Neural progenitor cell (in vitro differentiated cells): ENCODE measurements at places on chromosomes 2 and 18. TPM values are rescaled to one million over a fixed set of nuclear protein-coding genes. Genes with fewer than 3 reads are reported as not detected.

GRCh38 chr2:166115589-166115988 is 12.2 kb downstream of the SCN1A start:
- H3K4me3 ChIP-seq: no peak overlapping the region
- no peaks in the 10 kb centered on the region for H3K36me3 ChIP-seq
- DNase-seq: no peak
- H3K27ac ChIP-seq: no peak overlapping the region
- no peaks in the 10 kb centered on the region for H3K27me3 ChIP-seq
- no peaks in the 10 kb centered on the region for H3K4me1 ChIP-seq

DNA sequence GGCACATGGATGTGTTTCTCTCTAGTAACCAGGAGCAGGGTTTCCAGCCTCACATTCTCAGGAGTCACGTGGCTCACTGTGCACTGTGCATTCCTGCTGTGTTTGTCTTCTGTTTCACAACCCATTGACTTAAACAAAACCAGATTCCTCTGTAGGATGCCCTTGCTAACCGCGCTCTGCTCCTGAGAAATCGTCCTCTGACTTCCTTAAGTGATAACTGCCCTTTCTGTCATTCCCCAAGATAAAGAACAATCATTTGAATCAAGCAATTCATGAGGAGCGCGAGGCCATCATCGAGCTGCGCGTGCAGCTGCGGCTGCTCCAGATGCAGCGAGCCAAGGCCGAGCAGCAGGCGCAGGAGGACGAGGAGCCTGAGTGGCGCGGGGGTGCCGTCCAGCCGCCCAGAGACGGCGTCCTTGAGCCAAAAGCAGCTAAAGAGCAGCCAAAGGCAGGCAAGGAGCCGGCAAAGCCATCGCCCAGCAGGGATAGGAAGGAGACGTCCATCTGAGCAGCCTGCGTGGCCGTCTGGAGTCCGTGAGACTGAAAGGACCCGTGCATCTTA is 60.2 kb downstream of the RALBP1 start:
- H3K4me3 ChIP-seq: no peak overlapping the region
- no peaks in the 10 kb centered on the region for H3K36me3 ChIP-seq
- H3K27ac ChIP-seq: no peak overlapping the region
- no peaks in the 10 kb centered on the region for H3K4me1 ChIP-seq

DNA sequence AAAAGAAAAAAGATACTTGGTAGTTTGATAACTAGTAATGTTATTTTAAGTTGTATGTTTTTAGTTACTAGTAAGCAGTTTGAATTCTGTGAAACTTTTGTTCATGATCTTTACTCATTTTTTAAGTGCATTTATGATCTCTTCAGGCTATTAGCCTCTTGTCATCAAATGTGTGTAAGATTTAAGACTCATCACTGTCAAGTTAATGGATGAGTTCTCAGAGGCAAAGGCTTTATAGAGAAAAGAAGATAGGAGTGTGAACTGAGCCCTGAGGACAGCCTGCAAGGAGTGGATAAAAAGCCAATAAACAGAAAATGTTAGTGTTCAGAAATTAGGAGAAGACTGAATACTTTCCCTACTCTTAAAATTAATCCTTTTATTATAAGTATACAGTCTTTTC is 13.5 kb downstream of the NDUFV2 start:
- no peaks in the 10 kb centered on the region for H3K4me1 ChIP-seq
- DNase-seq: no peak
- peaks cover 21% of the 10 kb centered on the region for H3K36me3 ChIP-seq
- H3K27ac ChIP-seq: no peak overlapping the region

DNA sequence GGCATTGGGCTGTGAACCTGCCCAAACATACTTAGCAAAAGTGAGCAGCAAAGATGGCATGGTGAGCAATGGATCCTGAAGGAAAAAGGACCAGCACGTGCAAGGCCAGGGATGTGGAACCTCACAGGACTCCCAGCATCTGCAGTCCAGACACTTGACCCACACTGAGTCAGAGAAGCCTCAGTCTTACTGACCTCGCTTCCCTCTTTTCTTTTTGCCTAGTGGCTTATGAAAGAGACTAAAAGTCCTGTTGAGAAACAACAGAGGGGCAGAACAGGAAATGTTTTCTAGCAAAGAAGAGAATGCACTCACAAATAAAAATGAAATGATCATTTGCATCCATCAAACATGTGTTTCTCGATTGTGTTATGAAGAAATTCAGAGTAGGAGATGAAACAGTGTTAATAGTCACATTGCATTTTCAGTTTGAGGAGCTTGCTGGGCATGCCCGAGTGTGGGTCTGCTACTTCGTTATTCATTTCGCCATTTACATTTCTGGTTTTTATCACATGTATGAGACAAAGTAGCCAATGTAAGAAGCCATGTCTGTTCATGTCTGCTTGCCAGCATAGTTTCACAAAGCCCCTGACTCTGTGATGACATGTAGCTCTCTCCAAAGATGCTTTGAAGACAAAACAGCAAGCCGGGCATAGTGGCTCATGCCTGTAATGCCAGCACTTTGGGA is 118.4 kb downstream of the INO80D start:
- no peaks in the 10 kb centered on the region for H3K4me1 ChIP-seq
- no peak for DNase-seq
- no peak overlapping the region for H3K4me3 ChIP-seq

- no peaks in the 10 kb centered on the region for H3K36me3 ChIP-seq
- no peak overlapping the region for H3K4me3 ChIP-seq
- H3K27ac ChIP-seq: no peak overlapping the region
- no peaks in the 10 kb centered on the region for H3K4me1 ChIP-seq
- no peaks in the 10 kb centered on the region for H3K27me3 ChIP-seq
These were observed 220.0 kb upstream of the CYP26B1 start for GRCh38 chr2:72367530-72368225.

DNA sequence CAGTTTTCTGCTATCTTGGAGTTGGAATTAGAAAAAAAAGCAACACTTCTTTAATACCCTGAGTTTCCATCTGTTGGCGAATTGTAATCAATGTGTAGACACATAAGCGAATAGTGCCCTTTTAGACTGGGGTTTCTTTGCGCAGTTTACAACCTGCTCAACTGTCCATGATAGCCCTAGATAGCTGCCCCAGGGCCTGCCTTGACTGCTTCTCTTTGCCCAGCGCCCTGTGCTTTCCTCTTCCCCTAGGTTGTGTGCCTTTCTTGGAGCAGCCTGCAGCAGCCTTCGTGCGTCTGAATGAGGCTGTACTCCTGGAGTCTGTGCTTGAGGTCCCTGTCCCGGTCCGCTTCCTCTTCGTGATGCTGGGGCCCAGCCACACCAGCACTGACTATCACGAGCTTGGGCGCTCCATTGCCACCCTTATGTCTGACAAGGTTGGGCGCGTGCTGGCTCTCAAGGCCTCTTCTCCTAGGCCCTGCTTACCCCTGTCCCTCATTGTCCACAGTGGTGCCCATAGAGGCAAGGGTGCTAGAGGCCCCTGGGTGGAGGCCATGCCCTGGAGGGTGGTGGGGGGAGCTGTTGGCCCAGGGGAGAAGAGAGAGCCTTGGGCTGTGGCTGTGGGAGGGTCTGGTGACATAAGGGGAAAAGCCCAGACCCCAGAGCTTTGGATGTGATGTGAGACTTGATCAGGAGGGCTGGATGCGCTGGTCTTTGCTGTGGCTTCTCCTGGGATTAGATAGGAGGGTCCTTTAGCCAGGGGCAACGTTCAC is 6.9 kb downstream of the SLC4A3 start:
- no peaks in the 10 kb centered on the region for H3K4me1 ChIP-seq
- no peaks in the 10 kb centered on the region for H3K36me3 ChIP-seq

DNA sequence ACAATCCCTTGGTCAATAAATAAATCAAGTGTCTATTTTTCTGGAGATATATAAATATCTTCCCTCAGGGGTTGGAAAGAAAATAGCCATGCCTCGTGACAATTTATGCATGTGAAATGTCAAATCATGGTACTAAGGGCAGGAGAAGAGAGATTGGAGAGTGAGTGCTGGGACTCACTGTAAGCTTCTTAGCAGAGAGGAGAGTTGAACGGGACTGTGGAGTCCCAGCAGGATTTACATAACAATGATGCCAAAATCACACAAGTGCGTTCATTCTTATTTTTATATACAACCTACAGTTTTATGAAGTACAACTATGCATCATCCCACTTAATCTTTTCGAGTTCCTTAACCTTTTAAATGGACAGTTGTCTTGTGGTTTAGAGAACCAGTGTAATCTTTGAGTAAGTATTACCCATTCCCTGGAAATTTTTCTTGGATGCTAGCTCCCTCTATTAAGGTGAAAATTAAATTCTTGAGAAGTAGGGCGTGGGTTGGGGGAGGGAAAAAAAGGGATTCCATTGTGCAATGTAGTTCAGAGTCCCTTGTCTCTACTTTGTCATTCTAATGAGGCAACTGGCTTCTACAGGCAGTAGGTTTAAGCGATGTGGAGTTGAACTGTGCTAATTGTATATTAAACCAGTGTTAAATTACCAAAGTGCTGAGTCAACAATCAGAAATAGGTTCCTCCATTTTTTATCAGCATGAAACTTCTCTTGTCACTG is 143.6 kb upstream of the EPHA4 start:
- DNase-seq: no peak
- peaks cover 19% of the 10 kb centered on the region for H3K4me1 ChIP-seq
- no peaks in the 10 kb centered on the region for H3K27me3 ChIP-seq
- H3K36me3 ChIP-seq: no peaks in the 10 kb centered on the region
- no peak overlapping the region for H3K27ac ChIP-seq

GRCh38 chr2:241461693-241462677 is 46.4 kb downstream of the STK25 start:
- H3K4me3 ChIP-seq: no peak overlapping the region
- no peaks in the 10 kb centered on the region for H3K27me3 ChIP-seq
- no peak overlapping the region for H3K27ac ChIP-seq
- no peaks in the 10 kb centered on the region for H3K36me3 ChIP-seq

- H3K27me3 ChIP-seq: no peaks in the 10 kb centered on the region
- no peak overlapping the region for H3K27ac ChIP-seq
- no peak for DNase-seq
- H3K36me3 ChIP-seq: no peaks in the 10 kb centered on the region
- no peak overlapping the region for H3K4me3 ChIP-seq
These were observed 224.8 kb upstream of the PXDN start for GRCh38 chr2:1968988-1969700.

DNA sequence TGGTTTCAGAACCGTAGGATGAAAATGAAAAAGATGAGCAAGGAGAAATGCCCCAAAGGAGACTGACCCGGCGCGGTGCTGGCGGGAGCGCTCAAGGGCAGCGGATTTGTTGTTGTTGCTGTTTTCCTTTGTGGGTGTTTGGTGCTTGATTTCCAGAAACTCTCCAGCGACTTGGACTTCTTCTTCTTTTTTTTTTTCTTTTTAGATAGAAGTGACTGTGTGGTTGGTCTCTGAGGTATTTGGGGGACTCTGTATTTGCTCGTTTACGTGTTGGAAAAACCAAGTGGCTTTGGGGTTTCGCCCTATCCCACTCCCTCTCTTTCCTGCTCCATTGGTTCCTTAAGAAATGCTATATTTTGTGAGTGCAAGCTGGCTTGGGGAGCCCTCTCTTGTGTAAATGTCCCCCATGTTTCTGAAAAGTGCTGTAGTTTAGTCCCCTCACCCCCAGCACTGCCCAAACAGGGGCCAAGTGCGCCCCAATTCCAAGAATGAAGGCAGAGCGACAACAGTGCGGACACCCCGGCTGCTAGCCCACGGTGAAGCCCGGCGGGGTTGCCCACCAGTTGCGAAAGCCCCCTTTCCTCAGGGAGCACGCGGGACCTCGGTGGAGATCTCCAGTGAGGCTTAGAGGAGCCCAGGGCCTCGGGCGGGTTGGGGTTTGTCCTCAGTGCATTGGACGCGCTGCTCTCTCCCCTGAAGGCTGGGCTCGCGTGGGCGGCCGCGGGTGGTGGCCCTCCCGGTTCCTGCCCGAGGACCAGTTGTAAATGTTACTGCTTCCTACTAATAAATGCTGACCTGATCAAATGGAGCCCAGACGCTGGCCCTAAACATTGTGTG is 1.8 kb downstream of the HOXD9 start:
- no peaks in the 10 kb centered on the region for H3K36me3 ChIP-seq
- no peak overlapping the region for H3K4me3 ChIP-seq
- no peak overlapping the region for H3K27ac ChIP-seq
- no peaks in the 10 kb centered on the region for H3K4me1 ChIP-seq

GRCh38 chr2:167005096-167005495 is 116.8 kb downstream of the XIRP2 start:
- H3K4me3 ChIP-seq: no peak overlapping the region
- no peaks in the 10 kb centered on the region for H3K27me3 ChIP-seq
- no peak for DNase-seq
- no peaks in the 10 kb centered on the region for H3K4me1 ChIP-seq
- no peak overlapping the region for H3K27ac ChIP-seq

DNA sequence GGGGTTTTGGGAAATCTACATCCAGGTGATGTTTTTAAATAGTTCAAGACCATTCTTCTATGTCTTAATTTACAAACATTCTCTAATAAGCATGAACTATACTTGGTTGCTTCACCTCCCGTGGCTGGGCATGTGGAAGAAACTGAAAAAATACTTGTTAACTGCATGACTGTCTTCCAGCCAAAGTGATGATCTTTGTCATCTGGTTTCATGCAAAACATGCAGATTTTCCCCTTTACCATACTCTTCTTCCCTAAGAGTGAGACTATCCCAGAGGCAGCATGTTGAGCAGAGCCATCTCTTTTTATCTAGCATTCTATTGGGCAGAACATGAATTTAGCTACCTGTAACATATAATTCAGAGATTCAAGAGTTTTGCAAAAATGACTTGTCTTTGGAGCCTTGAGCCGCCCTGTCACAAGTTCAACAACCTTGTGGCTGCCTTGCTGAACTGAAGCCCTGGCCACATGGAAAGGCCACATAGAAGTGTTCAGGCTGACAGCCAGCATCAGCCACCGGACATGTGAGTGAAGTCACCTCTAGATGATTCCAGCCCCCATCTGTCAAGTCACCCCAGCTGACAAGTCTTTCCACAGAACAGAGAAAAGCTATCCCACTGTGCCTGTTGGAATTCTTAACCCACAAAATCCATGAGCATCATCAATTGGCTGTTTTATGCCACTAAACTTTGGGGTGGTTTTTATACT is 142.8 kb downstream of the ANKRD44 start:
- H3K27ac ChIP-seq: no peak overlapping the region
- H3K4me3 ChIP-seq: no peak overlapping the region
- H3K36me3 ChIP-seq: no peaks in the 10 kb centered on the region
- H3K4me1 ChIP-seq: peaks cover 5% of the 10 kb centered on the region

DNA sequence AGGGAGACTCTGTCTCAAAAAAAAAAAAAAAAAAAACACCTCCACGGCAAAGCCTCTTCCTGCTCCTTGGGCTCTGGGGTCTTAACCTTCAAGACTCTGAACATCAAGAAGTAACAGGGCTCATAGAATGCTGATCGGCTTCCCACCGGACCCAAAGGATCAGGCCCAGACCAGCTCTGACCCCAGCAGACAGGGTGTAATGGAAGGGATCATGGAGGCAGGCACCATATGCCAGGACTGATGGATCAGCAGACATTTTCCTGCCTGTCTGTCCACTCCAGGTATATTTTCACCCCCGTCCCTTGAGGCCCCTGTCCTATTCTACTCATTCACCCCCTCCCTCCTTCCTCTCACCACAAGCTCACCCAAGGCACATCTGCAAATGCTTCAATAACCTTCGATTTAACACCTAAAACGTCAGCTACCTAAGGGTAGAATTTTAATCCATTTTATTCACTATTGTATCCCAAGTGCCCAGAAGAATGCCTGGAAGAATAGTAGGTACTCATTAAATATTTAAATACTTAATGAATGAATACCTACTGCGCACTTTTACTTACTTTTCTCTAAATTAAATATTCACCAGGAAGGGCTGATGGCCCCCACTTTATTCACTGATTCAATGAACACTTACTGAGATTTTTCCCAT is 4.6 kb upstream of the SPEG start:
- H3K27me3 ChIP-seq: peaks cover 10% of the 10 kb centered on the region
- H3K4me3 ChIP-seq: no peak overlapping the region
- no peaks in the 10 kb centered on the region for H3K36me3 ChIP-seq
- DNase-seq: no peak
- H3K4me1 ChIP-seq: peaks cover 17% of the 10 kb centered on the region
- no peak overlapping the region for H3K27ac ChIP-seq

CRIM1 gene
- 4.9 and 10.2 TPM in 2 replicates for total RNA-seq

IL36RN gene
- not detected in 2 replicates for total RNA-seq

ARHGEF33 gene
- total RNA-seq: 0.19 and 2.5 TPM in 2 replicates

SLC4A1AP gene
- total RNA-seq: 24.9 and 32.2 TPM in 2 replicates
